Stimulated activated CD4-positive, alpha-beta T cell treated with anti-CD3 and anti-CD28 coated beads, Interleukin-15, amount 100 ng/mL, for 24 hours (primary cell): ENCODE measurements at places on chromosomes 1 and 21.

- DNase-seq, result no peak
Observed at GRCh38 chr1:47280142-47280541, 33.8 kb downstream of the STIL start.

- DNase-seq, result no peak
Observed at GRCh38 chr1:231665101-231665500, 38.5 kb downstream of the DISC1 start.

DNA sequence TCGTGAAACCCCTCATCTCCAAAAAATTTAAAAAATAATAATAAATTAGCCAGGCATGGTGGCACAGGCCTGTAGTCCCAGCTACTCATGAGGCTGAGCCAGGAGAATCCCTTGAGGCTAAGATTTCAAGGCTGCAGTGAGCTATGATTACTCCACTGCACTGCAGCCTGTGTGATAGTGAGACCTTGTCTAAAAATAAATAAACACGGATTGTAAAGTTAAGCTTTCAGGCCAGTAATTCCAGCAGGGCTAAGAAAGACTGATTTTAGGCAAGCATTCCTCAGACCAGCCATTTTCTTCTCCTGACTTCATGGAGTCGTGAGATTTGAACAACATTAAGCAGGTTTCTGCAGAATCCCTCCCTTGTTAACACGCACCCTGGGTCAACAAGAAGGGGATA is 77.2 kb upstream of the EFHD2 start:
- no peak for DNase-seq

GRCh38 chr1:44417351-44418021 is 12.4 kb downstream of the RNF220 start:
- peak; percentile 16 for DNase-seq

DNA sequence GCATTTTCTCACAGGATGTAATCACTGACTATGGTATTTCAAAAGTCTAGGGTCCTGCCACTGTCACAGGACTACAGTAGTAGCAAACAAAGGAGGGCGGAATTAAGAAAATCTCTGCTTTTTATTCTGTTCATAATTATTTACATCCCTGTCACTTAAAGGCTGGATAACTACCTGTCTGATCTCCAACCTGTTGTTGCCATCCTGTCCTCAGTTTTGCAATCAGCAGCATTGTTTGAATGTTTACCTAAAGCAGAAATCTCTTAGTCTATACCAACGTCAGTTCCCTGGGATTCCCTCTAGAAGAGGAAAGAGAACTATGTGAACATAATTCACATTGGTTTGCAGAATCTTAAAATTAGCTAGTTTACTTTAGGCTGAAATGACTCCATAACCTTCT is 218.5 kb downstream of the PBX1 start:
- DNase-seq, result no peak
